Activated CD4-positive, alpha-beta T cell treated with anti-CD3 and anti-CD28 coated beads for 36 hours (primary cell): ENCODE measurements at places on chromosomes 5 and 9. TPM values are rescaled to one million over a fixed set of nuclear protein-coding genes. Genes with fewer than 3 reads are reported as not detected.

CER1 gene
- not detected for total RNA-seq

DMGDH gene
- 0.50 TPM for total RNA-seq

TMOD1 gene
- total RNA-seq: 1.5 TPM

GBGT1 gene
- total RNA-seq: 4.8 TPM

PROP1 gene
- not detected for total RNA-seq

ZNF354C gene
- 7.2 TPM for total RNA-seq

C7 gene
- not detected for total RNA-seq

NIPAL4 gene
- 3.7 TPM for total RNA-seq

PITX1 gene
- 0.18 TPM for total RNA-seq

EQTN gene
- total RNA-seq: not detected

OLFML2A gene
- 0.05 TPM for total RNA-seq

GRCh38 chr9:105841562-105841961 is 147.2 kb downstream of the TMEM38B start:
- H3K36me3 ChIP-seq: no peaks in the 10 kb centered on the region
- no peak overlapping the region for H3K27ac ChIP-seq
- H3K4me3 ChIP-seq: no peak overlapping the region
- no peak for DNase-seq

GRCh38 chr5:78696637-78697036 is 48.1 kb upstream of the LHFPL2 start:
- no peak for DNase-seq
- H3K27me3 ChIP-seq: no peaks in the 10 kb centered on the region
- H3K27ac ChIP-seq: no peak overlapping the region
- no peaks in the 10 kb centered on the region for H3K36me3 ChIP-seq
- H3K4me1 ChIP-seq: no peaks in the 10 kb centered on the region
- no peak overlapping the region for H3K4me3 ChIP-seq

DNA sequence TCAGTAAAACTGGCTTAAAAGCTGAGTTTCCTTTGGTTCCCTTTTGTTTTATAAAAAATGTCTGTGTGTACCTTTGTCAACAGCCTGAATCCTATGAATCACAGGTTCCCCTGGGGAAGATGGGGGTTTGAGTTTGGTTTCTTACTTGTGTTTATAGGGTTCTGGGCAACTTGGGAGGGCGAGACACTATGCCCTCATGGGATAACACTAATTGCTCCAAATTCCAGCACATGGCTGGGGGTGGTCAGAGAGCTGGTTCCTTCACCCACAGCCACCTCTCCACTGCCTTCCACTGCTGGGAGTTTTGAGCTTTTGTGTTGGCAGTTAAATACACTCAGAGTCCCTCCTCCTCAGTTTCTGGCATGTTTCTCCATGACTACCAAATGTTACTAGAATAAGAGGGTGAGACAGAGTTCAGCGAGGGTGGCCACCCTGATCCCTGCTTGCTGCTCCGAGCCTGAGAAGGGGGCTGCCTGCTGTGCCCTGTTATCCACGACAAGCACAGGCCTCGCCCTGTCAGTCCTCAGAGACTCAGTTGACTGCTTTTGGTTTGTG is 83.0 kb upstream of the EPB41L4B start:
- no peak for DNase-seq
- peaks cover 14% of the 10 kb centered on the region for H3K27me3 ChIP-seq
- H3K36me3 ChIP-seq: no peaks in the 10 kb centered on the region

GRCh38 chr5:77645158-77645994 is 6.9 kb upstream of the OTP start:
- peak overlapping the region; percentile 50 for H3K4me3 ChIP-seq
- H3K27ac ChIP-seq: no peak overlapping the region
- peak; percentile 61 for DNase-seq
- peaks cover 74% of the 10 kb centered on the region for H3K27me3 ChIP-seq
- H3K4me1 ChIP-seq: peaks cover 19% of the 10 kb centered on the region

GRCh38 chr5:72956324-72957140 is 691 bp downstream of the FCHO2 start:
- DNase-seq: peak; percentile 47
- H3K4me3 ChIP-seq: peak overlapping the region; percentile 67
- peak overlapping the region; percentile 14 for H3K27ac ChIP-seq
- peaks cover 9% of the 10 kb centered on the region for H3K4me1 ChIP-seq
- H3K27me3 ChIP-seq: peaks cover 39% of the 10 kb centered on the region

DNA sequence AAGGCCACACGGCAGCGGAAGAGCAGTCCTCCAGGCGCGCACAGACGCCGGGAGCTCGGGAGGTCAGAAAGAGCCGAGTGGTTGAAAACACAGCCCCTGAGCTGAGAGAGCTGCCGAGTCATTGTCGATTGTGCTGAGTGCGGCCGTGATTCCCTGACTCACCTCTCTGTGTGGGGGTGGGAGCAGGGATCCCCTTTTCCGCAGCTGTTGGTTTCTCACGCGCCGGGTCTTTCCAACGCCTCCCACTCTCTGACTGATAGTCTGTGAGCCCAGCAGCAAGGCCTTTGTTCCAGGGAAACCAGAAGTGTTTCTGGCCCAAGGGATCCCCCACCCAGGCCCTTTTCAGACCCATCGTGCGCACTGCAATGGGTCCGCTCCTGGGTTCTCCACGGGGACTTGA is 97.3 kb downstream of the MRPL36 start:
- no peaks in the 10 kb centered on the region for H3K36me3 ChIP-seq
- H3K4me1 ChIP-seq: peaks cover 18% of the 10 kb centered on the region
- H3K27ac ChIP-seq: no peak overlapping the region

DNA sequence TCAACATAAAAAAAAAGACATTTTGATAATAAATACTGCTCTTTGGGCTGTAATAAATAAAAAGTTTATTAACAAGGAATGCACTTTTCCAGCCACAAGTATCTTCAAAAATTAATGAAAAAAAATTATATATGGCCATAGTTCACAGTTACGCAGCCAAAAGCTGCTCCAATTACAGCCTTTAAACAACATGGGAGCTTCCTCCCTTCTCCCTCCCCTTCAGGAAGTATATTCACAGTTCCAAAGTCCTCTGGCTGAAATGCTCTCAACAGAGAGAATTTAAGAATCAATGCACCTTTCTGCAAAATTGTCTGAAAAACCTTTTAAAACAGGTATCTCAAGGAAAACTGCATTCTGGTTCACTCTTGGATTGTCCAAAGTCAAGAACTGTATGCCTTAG is 5.9 kb downstream of the PLK2 start:
- DNase-seq: no peak
- no peak overlapping the region for H3K4me3 ChIP-seq
- peaks cover 13% of the 10 kb centered on the region for H3K27me3 ChIP-seq
- peaks cover 3% of the 10 kb centered on the region for H3K36me3 ChIP-seq
- peaks cover 3% of the 10 kb centered on the region for H3K4me1 ChIP-seq

- DNase-seq: peak; percentile 71
- no peak overlapping the region for H3K4me3 ChIP-seq
- H3K27ac ChIP-seq: no peak overlapping the region
- peaks cover 13% of the 10 kb centered on the region for H3K27me3 ChIP-seq
- peaks cover 6% of the 10 kb centered on the region for H3K4me1 ChIP-seq
- H3K36me3 ChIP-seq: no peaks in the 10 kb centered on the region
These were observed 58.7 kb downstream of the NXNL2 start for GRCh38 chr9:88593537-88594185.

- no peaks in the 10 kb centered on the region for H3K4me1 ChIP-seq
- no peaks in the 10 kb centered on the region for H3K36me3 ChIP-seq
- H3K27ac ChIP-seq: no peak overlapping the region
- H3K4me3 ChIP-seq: no peak overlapping the region
- no peak for DNase-seq
These were observed 31.2 kb upstream of the TLE1 start for GRCh38 chr9:81720450-81721086.

DNA sequence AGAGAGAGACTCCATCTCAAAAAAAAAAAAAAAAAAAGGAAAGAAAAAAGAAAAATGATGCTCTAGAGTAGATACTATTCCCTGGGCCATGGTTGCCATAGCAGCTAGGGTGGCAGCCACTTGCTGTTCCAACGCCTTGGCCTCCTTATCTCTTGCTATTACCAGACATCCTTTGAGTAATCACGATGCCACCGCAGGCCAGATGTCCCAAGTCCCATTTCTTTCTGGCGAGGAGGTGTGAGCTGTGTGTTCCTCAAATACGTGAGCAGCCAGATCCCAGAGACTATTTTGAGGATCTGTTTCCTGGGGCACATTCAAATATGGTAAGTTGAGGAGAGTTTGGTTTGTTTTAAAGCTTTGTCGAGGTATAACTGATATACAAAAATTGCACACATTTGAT is 23.4 kb upstream of the GFPT2 start:
- H3K4me3 ChIP-seq: no peak overlapping the region
- no peaks in the 10 kb centered on the region for H3K36me3 ChIP-seq
- no peaks in the 10 kb centered on the region for H3K4me1 ChIP-seq
- H3K27ac ChIP-seq: no peak overlapping the region
- DNase-seq: no peak

GRCh38 chr5:178525906-178526732 is 64.1 kb downstream of the COL23A1 start:
- no peaks in the 10 kb centered on the region for H3K4me1 ChIP-seq
- H3K27me3 ChIP-seq: no peaks in the 10 kb centered on the region
- H3K4me3 ChIP-seq: no peak overlapping the region
- no peak for DNase-seq
- no peak overlapping the region for H3K27ac ChIP-seq

- no peak overlapping the region for H3K27ac ChIP-seq
- no peak for DNase-seq
- peaks cover 51% of the 10 kb centered on the region for H3K36me3 ChIP-seq
- H3K27me3 ChIP-seq: no peaks in the 10 kb centered on the region
These were observed 21.5 kb downstream of the SKP2 start for GRCh38 chr5:36173426-36173825.
